RPMI8226 (cell line): ENCODE measurements at places on chromosomes 1 and 21.

- DNase-seq, result no peak
Observed at GRCh38 chr21:31394309-31394708, 50.2 kb upstream of the TIAM1 start.

DNA sequence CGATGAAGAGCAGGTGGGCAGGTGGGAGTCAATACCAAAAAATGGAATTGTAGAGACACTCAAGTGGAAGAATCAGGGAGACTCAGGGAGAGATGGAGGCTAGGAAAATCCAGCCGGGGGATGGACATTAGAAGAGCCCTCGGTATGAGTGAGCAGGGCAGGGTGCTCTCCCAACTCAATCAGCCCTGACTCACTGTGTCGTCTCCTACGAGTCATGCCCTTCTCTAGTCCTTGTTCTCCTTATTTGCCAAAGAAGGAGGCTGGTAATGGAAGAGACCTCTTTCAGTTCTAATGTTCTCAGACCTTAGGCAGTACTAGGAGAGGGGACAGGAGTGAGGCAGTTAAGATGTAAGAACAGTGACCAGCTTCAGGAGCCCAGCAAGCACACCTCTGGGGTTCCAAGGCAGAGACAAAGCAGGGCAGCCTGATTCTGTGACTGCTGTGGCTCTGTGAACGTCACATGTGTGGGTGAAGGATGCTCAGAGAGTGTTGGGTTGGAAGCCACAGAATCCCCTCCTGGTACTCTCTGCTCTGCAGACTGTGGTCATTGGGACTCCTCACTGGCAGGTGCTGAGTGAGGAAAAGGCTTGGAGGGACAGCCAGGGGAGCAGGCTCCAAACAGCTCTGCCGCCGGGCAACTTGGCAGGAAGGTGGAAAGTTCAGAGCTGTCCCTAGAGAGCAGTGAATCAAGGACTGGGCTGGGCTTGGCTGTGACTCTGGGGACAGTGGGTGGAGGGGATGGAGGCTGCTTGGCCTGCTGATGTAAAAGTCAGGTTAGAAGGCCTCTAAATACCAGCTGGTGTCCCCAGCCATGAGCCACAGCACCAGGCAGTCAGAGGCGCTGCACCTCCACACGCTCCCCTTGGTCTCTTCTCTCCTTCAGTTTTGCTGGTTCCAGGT, 11.1 kb upstream of the GJA5 start:
- DNase-seq, result no peak

DNA sequence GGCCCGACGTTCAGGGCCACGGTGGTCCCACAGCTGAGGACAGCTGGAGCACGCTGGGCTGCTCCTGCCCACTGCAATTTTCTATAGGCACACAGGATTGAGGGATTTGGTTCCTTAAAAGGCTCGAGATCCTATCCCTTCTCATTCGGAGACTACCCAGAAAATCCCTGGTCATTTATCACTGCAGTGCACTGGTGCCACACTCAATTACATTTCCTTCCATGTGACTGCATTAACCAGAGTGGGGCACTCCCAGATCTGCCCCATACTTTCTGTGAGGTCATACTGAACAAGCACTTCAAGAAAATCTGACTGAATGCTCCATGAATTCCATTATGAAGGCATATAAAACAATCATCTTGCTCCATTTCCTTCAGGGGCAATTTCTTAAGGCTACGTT, 49.8 kb upstream of the KCNE1 start:
- no peak for DNase-seq

- no peak for DNase-seq
Observed at GRCh38 chr1:229642376-229642775, 16.3 kb downstream of the URB2 start.

GRCh38 chr1:64499966-64500365, 30.0 kb downstream of the CACHD1 start:
- no peak for DNase-seq

GRCh38 chr1:199152676-199153075, 513.8 kb downstream of the PTPRC start:
- no peak for DNase-seq

- no peak for DNase-seq
Observed at GRCh38 chr1:162139211-162139610, 69.7 kb downstream of the NOS1AP start.

DNA sequence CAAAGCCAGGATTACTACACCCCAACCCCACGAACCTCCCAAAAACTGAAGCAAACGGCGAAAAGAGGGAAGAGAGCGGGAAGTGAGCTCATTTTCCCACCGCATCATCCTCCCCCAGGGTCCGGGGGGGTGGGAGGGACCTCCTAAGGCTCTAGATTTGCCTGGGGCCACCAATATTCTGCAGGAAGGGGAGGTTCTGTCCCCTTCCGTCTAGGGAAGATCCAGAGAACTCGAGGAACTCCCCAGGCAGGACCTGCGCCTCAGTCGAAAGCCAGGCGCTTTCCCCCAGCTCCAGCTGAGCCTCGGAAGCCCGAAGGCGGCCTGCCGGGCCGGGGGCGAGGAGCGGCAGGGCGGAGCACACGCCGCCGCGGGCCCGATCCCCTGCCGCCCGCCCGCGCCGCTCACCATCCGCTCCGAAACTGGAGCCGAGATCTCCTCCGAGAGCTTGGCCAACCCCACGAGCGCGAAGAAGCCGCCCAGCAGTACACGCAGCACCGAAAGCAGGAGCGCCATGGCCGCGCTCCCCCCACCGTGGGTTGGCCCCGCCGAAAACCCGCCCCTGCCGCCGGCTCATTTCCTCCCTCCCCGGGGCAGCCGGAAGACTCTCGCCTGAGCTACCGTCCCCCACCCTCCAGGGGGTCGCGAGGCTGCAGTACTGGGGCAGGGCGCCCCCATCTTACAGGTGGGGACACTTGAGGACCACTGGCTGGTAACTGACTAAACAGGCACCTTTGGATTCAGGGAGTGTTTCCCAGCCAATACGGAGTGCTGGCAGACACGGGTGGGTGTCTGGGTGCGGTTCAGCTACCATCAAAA, at the start of gene TMEM35B:
TMEM35B (minus strand) TSS at position 555 of the 816 bp plus-strand sequence; CDS start at position 513, 42 bp downstream.
- DNase-seq, result peak; percentile 74

DNA sequence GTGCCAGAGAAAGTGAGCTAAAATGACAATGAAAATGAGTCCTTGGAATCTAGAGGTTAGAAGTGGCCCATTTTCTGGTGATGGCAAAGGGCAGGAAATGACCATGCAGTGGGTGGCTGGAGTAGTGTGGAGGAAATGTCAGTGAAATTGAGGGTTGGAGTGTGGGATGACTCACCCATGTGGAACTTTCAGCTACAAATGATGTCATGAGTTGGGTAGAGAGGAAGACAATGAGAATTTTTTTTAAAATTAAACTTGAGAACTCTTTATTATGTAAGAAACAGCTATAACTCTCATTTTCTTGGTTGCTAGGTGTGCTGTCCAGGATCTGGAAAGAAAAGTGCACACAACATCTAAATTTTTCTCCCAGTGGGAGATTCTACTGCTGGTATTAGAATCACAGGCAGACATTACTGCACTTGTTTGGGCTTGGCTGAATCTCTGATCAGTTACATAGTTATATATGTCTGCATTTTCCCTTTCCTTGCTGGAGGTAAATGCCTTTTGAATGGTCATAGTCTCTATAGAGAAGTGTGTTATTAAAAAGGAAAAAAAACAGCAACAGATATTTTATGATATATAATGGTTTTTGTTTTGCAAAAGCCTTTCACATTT, 56.8 kb upstream of the GNG12 start:
- no peak for DNase-seq

GRCh38 chr21:32578107-32578691, 7.1 kb downstream of the TCP10L start:
- DNase-seq, result peak; percentile 45

GRCh38 chr21:38930066-38930465, 124.3 kb downstream of the ETS2 start:
- DNase-seq, result no peak

DNA sequence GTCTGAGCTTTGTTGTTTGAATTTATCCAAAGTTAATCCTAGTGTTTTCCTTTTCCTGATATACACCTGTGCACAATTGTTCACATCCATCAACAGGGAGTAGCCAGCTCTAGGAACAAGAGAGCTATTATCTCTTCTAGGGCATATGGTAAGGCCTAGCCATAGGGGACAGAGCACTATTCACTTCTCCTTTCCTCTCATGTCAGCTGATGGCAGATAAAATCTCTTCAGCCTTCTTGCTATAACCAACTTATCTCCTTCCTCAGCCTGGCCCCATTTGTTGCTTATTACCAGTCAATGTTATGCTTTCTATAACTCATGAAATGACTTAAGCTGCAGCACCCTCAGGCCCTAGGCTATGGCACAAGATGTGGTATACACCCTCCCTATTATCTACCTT, 38.9 kb downstream of the PATJ start:
- no peak for DNase-seq

DNA sequence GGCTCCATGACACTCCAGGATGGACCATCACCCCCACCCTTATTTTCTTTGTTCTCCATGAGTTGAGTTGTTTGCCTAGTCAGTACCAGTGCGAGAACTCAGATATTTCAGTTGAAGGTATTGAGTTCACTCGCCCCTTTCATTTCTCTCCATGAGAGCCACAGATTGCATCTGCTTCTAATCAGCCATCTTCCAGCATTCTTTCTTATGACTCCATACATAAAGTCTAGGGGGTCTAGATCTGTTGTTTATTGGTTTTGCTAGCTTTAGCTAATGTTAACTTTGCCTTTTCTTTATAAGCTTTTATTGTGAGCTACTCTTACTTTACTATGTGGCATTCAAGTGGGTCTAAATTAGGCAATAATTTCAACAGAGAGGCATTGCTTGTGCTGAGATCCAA, 71.6 kb upstream of the PDC start:
- no peak for DNase-seq

DNA sequence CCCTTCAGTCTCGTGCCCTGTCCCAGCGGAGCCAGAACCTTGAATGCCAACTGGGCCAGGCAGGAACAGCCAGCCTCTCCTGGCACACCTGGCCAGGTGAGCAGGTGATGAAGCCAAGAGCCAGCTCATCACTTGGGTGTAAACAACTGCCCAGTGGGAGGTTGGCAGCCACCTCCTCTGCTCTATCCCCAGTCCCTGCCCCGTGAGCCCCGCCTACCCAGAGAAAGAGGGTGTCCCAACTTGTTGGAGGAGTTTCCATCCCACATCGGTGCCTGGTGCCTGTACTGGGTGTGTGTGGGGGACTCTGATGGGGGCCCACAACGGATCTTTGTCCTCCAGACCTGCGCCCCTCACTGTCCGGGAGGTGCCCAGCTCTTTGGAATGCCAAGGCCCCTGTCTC, 17.8 kb upstream of the FAM131C start:
- no peak for DNase-seq

DNA sequence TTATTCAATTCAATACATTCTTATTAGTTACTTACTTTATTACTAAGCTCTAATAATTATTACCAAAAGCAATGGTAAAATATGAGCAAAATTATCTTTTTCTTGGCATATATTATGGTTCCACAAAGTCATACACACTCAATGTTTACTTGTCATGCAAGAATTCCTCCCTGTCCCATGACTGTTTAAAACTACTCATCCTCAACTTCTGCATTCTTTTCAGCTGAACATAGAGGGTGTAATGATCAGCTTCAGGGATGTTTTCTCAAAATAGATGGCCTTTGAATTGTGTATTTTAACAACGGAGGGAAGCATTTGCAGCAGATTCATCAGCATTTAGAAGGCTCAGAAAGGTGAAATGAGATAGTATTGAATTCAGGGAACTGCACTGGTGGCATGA, 499.0 kb downstream of the RWDD3 start:
- no peak for DNase-seq

GRCh38 chr1:202590975-202591411, 119.3 kb downstream of the SYT2 start:
- no peak for DNase-seq

- no peak for DNase-seq
Observed at GRCh38 chr1:81706650-81707435, 93.9 kb upstream of the ADGRL2 start.

DNA sequence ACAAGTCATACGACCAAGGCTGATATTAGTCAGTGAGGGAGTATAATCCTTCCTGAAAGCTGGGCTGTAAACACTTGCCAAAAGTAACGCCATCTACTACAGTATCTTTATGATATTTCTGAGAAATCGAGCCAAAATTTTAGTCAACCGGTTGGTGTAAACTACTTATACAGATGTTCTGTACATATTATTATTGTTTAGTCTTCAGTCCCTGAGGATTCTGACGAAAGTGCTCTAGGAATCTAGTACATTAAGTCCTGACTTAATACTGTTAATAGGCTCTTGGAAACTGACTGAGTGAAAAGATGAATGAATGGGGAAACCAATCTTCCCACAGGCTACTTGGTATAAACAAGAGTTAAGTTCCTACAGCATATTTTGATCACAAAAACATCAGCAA, 274.3 kb downstream of the USP25 start:
- no peak for DNase-seq

DNA sequence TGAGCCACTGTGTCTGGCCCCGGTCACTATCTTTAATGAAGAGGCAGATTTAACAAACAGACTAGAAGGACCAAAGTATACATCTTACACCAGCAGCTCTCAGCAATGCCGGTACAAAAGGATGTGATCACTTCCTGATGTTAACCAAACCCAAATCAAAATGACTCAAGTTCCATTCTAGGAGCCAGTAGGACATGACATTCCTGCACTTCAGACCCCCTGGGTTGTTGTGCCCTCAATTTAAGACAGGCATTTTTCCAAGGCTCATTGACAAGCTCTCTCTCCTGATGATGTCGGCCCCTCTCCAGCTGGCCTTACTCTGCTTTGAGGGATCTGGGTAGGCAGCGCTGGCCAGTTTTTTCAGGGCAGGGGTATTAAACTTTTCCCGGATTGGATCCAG, 35.1 kb downstream of the YARS1 start:
- DNase-seq, result no peak

DNA sequence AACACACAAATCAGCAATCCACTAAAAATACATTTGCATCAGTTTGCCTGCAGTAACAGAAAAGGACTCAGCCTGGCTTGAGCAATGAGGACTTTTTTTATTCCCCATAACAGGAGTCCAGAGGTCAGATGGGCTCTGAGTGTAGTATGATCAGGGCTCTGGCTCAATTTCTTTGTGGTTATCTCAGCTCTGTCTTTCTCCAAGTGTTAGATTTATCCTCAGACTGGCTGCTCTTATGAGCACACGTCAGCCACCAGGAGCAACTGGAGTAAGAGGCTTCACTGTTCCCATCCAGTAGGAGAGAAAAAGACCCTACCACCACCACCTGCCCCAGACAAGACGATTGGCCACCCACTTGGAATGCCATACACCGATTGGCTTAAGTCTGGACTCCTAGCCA, 36.2 kb upstream of the KLHDC7A start:
- DNase-seq, result no peak

DNA sequence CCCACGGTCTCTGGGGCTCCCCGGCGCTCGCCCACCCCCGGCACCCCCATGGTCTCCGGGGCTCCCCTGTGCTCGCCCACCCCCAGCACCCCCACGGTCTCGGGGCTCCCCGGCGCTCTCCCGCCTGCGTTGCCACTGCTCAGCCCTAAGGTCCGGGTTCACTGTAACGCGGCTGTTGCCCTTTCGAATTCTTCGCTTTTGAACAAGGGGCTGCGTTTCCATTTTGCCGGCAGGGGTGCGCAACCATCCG, 5.2 kb upstream of the FTCD start:
- no peak for DNase-seq

DNA sequence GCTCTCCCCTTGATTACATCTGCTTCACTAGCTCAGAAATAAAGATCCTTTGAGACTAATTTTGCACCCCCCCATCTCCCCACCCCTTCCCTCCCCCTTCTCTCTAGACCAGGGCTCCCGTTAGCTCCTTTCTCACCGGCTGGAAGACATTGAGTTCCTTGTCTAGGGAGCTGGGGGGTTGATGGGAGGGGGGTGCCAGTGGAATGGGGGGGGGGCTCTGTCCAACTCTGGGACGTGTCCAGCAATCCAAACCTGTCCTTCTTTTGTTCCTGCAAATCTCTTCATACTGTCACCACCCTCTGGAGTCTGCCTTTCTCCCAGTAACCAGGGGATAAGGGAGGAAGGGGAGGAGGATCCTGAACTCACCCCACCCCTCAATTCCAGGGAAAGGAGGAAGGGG, 61.9 kb downstream of the RHBG start:
- no peak for DNase-seq
